Activated naive CD4-positive, alpha-beta T cell treated with Interleukin-2 at 50 U/mL for 16 hours (primary cell): ENCODE measurements at places on chromosomes 7 and 10.

DNA sequence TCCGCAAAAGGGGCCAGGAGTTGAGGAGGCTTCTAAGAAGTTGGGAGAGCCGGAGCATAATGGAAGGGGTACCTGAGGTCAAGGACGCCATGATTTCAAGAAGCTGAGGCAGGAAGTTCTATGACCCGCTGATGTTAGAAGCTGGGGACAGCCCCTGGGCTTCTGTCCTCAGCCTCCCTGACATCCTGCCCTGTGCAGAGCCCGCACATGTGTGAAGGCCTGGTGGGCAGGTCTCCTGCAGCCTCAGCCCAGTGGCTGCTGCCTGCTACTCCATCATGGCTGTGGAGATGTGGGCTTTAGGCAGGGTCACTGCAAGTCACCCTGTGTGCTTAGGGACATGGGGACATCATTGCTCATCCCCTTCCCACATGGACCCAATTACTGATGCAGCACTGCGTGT is 53.8 kb upstream of the PCBD1 start:
- DNase-seq: no peak

GRCh38 chr10:69911613-69912528 is 110.2 kb downstream of the COL13A1 start:
- DNase-seq: no peak

DNA sequence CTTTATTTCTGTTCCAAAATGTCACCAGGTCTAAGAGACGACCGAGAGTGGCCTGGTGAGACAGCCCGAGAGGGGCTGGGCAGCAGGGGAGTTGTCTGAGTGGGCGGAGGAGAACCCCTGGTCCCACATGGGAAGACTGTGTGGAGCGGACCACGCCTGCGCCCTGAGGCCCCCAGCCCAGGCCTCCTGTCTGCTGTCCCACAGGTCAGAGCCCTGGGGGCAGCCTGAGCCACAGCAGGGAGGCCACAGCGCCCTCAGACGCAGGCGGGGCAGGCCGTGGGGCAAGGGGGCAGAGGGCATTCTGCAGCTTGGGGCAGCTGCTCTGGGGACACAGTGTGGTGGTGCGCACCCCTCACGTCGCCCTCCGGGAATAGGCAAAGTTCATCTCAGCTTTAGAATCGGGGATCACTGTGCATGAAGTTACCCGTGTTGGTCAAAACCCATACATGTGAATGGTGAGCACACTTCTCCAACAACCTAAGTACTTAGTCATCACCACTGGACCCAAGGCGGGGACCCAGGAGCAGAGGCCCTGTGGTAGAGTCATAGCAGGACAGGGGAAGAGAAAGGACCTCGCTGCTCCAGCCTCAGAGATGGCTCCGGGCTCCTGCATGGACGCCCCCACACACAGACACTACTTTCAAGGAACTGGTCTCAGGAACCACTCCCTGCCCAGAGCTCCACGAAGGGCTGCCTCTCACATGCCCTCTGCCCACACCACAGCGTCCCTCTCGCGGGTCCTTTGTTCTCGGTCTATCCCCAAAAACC is 214.7 kb downstream of the ELFN1 start:
- DNase-seq: no peak

DNA sequence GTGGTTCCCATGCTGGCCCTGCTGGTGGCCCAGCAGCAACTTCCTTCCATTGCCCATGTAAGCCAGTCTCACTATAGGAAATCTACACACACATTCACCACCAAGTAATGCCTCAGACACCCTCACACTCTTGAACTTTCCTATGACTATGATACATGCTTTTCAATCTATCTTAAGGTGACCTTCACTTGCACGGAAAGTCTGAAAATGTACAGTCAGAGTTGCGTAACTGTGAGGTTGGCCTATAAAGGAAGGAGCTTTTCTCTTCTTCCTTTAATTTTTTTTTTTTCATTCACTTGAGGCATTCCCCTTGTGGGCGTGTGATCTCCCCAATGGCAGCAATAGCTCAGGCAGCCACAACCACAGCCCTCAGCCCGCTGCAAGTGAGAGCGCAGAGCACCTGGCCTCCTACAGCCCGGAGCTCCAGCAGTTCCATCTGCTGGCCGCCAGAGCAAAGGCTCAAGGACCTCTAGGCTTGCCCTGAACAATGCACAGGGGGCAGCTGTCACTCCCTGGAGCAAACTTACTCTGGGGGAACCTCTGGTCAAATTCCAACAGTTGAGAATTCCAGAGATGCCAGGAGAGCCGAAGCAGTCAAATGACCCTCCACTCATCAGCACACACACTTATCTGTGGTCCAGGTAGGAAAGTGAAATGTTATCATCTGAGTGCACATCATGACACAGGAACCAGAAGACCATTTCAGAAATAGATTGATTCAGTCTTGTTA is 123.1 kb upstream of the ADO start:
- DNase-seq: peak; percentile 86

DNA sequence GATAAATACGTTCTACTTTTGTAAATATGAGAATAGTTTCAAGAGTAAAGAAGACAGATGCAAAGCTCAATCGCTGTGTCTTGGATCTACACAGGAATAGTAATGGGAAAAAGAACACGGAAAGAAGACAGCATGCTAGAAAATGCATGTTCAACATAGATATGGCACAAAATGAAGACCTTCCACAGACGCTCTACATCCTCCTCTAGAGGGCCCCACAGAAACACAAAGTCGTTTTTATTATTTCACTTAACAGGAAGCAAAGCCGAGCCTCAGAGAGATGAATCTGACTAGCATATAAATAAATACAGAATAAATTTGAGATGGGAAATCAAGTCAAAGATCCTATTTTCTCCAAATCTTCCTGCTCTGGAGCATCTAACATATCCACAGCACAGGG is 292.6 kb downstream of the PARD3 start:
- no peak for DNase-seq

- no peak for DNase-seq
These were observed 36.4 kb upstream of the DNAJB6 start for GRCh38 chr7:157300369-157300825.

DNA sequence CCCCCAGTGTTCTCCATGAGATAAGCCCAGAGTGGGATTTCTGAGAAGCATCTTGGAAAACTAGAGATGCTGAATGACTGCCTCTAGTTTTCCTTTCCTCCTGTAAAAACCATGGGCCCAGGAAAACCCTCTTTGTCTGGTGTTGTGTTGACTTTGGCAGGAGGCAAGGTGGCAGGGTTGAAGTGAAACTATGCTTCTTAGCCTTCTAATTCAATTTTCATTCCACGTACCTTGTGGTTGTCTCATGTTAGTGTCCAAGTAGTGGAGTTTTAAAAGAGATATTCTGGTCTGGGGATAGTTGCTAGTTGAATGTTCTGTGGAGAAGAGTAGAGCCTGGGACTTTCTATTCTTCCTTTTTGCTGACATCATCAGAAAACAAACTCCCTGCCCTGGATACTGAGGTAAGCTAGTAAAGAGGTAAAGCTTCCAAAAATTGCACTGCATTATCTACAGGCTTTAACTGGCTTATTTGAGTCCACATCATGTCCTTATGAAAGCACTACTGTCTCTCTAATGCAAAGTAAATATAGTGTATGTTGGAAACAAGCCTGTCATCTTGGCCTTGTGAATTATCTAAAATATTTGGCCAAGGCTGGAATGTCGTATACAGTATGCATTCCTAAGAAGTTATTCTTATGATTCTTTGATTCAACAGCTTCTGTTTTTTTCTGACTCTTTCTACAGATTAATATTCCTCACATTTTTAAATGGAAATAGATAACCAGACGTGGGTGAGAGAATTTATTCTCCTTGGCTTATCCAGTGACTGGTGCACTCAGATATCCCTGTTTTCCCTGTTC is at the start of gene OR2F2:
Gene OR2F2 (plus strand): TSS at position 708 of the 800 bp plus-strand sequence. CDS start 0 bp downstream, at position 708.
- no peak for DNase-seq

DNA sequence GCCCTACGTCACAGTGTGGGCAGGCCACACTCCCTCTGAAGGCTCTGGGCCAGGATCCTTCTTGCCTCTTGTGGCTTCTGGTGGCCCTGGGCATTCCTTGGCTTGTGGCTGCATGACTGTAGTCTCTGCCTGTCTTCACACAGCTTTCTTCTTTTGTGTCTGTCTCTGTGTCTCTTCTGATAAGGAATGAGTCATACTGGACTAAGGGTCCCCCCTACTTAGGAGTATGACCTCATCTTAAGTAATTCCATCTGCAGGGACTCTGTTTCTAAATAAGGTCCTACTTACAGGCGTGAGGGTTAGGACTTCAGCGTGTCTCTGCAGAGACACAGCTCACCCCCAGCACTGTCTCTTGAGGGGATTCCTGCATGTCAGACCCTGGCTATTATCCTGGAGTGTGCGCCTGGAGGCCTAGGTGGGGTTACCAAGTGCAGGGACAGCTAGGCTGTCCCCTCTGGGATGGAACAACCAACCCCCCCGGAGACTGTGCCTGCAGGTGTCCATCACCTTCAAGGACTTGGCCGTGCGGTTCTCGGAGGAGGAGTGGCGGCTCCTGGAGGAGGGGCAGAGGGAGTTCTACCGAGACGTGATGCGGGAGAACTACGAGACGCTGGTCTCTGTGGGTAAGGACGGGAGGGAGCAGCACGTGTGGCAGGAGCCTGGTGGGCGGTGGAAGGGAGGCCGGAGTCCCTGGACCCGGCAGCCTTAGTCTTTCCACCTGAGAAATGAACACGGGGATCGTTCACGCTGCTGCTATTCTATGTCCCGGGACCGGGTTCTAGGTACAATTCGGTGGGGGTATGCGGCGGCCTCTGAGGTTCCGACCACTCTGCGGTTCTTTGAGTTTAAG is 54.1 kb downstream of the ZNF467 start:
- DNase-seq: no peak

- DNase-seq: no peak
These were observed 154.6 kb upstream of the RHEB start for GRCh38 chr7:151674161-151674920.

DNA sequence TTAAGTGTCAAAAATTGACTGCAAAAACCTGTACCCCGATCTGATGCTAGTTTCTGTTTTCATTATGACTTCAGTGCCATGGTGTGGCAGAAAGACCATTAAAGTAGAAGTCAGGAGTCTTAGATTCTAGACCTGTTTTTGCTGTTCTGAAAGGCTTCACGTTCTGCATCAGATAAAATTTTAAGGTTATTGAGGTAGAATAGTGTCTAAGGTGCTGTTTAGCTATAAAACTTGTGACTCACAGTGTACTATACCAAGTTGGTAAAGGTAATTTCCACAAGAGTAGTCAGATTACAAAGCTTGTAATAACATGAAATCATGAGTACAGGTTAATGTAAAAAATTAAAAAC is 38.6 kb downstream of the ZNRF2 start:
- no peak for DNase-seq

DNA sequence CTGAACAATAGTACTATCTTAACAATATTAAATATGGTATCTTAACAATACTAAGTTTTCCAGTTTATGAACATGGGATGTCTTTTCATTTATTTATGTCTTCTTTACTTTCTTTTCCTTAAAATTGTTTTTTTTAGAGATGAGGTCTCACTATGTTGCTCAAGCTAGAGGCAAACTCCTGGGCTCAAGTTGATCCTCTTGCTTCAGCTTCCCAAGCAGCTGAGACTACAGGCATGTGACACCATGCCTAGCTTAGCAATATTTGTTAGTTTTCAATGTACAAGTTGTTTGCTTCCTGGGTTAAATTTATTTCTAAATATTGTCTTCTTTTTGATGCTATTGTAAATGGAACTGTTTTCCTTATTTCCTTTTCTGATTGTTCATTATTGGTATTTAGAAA is 16.9 kb downstream of the CDH23 start:
- no peak for DNase-seq

- DNase-seq: no peak
These were observed 662 bp upstream of the PPIF start for GRCh38 chr10:79346388-79347225.

GRCh38 chr7:120334475-120334874 is 61.5 kb downstream of the KCND2 start:
- no peak for DNase-seq

GRCh38 chr7:134823400-134823799 is 44.0 kb downstream of the CALD1 start:
- DNase-seq: no peak

DNA sequence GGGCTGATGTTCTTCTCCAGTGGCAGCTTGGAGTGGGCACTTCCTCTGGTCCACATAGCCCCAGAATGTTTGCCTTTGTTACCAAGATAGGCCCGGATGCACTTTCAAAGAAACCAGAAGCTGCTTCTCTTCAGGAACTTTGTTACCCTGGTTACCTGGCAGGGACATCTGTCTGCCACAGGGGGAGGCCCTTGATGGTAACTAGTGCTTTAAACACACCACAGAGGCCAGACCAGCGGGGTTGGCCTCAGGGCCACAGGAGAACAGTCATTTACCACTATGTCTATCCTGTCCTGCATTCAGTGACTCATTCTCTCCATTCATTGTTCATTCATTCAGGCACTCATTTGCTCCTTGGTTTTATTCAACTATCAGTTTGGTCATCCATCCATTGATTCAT is 11.9 kb upstream of the PLEKHA1 start:
- no peak for DNase-seq

DNA sequence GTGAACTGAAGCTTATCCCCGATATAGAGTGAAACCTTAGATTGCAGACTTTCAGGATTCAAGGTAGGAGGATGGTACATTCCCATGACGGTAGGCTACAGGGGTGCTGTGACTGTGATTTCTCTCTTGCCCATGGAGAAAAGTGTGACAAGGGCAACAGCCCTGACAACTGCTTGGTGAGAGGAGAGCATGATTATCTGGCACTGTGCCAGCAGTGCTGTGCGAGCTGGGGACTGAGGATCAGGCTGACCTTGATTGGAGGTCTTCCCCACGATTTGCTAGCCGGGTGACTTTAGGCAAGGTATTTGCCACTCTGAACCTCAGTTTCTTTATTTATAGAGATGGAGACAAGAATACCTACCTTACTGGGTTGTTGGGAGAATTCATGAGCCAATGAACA is 229.5 kb downstream of the PTEN start:
- DNase-seq: no peak

DNA sequence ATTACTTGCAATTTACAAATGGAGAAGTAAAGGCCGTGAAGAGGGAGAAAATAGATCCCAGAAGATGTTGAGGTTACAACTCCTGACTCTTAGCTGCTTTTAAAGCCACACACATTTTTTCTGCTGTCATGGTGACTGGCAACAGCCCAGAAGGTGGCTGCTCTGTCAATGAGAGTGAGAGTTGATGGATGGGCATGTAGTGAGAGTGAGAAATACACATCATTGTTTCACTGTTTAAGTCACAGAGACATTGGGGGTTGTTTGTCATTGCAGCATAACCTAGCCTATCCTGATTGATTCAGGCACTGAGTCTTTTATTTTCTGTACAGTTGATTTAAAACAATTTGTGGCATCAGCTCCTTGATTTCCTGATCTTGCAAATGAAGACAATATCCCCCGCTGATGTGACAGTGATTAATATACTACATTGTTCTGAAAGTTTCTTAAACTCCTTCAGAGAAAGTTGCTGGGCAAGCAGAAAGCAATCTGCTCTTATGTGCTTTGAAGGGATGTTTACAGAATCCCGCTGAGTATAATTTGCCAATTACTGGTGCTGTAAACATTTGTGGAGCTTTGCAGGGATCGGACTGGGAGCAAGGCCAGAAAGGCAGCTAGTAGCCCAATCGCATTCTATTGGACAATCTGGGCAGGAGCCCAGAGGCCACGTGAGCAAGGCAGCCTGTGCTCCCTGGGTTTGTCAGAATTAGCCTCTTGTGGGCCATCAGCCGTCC is 229.6 kb downstream of the PRPF18 start:
- no peak for DNase-seq

- DNase-seq: no peak
These were observed 143.2 kb downstream of the POLR1F start for GRCh38 chr7:19565602-19566001.
